Urothelium cell line (cell line): ENCODE measurements at places on chromosomes 7 and 10.
A peak's percentile ranks its signal among the peaks of the same experiment; 100 is the strongest.

DNA sequence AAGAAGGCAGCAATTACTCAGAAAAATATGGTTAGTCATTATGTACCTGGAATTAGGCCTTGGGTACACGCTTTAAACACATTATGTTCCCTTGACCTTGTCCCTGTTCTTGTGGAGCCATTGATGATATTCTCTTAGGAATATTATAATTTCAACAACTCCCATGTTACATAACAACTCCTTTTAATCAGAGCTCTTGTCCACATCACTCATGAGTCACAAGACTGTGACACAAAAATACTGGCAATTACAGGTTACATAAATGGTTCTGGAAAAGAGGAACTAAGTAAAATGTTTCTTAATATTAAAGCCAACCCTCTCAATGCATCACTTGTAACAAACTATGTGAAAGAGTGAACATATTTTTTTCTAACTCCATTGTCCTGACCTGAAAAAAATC, 143.8 kb upstream of the PCLO start:
- no peak for DNase-seq

DNA sequence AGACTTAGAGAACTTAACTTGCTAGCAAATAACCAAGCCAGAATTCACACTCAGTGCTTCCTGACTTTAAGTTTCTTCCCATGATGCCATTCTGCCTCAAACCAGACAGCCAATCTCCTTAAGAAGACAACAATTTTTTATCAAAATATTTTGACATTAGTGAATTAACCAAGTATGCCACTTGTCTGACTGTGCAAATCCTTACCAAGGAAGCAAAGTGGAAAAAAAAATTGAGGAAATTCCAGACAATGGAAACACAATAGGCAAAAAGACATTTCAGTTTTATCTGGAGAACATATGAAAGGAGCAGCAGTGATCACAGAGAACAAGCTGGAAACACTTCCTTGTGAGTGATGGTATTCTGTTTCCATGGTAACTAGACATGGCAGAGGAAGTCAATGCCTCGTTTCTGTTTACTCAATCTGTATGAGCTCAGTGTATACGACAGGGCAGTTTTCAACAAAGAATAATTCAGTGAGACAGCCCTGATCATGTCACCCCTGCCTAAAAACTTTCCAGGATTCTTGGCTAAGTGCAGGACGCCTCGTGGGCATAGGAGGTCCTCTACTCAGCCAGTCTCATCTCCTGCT, 114.2 kb downstream of the DYNC1I1 start:
- DNase-seq: peak; percentile 49

DNA sequence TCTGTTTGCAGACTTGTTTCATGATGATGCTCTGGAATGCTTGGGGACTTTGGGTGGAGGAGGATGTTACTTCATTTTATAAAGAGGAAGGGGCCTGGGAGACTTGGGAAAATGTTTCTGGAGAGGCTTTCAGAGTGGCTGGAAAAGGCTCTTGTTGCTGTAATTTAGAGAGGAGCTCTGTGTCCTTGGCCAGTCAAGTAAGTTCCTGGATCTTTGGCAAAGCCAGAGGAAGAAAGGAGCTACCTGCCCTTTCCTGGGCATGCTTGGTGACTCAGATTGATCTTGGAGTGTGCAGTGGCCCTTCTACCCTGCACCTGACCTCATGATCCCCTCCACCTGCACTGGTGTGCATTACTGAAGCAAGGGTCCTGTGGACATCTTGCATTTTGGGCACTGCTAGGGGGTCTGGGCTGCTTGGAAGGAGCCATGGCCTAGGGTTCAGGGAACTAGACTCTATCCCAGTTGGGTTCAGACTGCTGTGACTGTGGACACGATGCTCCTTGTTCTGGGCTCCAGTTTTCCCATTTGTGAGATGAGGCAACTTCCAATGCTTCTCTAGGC, 56.1 kb downstream of the ADCYAP1R1 start:
- no peak for DNase-seq

- DNase-seq: no peak
Observed at GRCh38 chr7:139511315-139511714, 12.2 kb upstream of the CLEC2L start.

DNA sequence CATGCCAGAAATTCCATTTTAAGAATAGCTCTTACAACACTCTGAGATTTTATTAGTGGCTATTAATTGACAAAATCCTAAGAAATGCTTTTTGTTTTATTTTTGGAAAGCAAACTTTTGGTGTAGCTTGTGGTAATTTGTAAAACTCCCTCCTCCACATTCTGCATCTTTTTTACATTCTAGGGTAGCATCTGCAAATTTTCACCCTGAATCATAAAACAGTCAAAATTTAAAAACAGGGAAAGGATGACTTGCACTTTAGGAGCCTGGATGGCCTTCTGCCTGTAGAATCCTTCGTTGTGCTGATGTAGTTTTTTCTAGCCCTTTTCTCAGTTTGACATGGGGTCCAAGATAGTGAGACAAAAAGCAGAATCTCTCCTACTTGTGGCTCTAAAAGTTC, 316.1 kb downstream of the ADRA2A start:
- no peak for DNase-seq

GRCh38 chr10:130361351-130362105, 225.3 kb downstream of the GLRX3 start:
- DNase-seq: no peak

DNA sequence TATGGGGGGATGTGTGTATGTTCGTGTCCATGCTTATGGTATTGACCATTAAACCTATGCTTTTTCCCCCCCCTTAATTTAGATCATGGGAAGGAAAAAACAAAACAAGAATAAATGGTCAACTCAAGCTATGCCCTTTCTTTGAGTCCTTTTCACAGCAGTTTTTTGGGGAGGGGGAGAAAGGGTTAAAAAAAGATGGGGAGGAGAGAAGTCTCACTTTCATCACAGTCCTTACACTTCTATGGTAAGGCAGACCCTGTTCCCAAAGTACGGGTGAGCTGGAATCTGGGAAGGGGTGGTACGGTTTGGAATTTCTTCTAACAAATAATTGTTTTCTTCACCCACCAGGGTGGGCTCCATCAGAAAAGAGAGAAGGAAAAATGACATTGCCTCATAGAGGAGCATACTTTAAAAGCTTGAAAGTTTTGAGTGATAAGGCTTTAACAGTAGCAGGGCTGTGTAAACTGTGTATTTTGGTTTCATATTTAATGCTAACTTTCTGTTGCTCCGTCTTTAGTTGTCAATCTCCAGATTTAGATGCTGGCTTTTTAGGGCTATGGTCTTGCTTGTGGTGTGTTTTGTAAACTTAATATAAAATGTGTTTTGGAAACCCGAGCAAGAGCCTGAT, 180.1 kb downstream of the TCF7L2 start:
- no peak for DNase-seq

GRCh38 chr10:21130683-21131442, 233.8 kb upstream of the NEBL start:
- DNase-seq: no peak

GRCh38 chr7:150992051-150992640, 1.3 kb downstream of the NOS3 start:
- no peak for DNase-seq

- DNase-seq: no peak
Observed at GRCh38 chr7:229184-229964, 37.0 kb downstream of the FAM20C start.

GRCh38 chr7:102410918-102411317, 14.8 kb downstream of the PRKRIP1 start:
- DNase-seq: no peak

DNA sequence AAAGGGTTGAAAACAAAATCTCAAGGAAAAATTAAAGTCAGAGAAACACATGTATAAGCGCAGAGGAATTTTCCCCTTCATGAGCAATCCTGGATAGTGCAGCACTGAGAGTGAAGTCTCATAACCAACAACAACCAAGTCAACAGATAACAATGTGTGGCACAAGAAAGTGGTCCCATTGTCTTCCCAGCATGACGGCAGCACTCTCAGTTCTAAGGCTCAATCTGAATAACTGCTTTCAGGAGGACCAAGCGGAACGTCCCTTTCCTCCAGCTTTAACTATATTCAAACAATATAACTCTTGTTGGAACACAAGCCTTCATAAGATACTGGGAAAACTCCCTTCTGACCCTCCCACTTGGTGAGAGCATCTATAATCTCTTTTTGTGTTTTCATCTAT, 137.9 kb downstream of the RAPGEF5 start:
- DNase-seq: no peak

GRCh38 chr10:133154996-133155778, 4.8 kb upstream of the KNDC1 start:
- DNase-seq: no peak

- no peak for DNase-seq
Observed at GRCh38 chr10:56298941-56299340, 62.1 kb downstream of the ZWINT start.

DNA sequence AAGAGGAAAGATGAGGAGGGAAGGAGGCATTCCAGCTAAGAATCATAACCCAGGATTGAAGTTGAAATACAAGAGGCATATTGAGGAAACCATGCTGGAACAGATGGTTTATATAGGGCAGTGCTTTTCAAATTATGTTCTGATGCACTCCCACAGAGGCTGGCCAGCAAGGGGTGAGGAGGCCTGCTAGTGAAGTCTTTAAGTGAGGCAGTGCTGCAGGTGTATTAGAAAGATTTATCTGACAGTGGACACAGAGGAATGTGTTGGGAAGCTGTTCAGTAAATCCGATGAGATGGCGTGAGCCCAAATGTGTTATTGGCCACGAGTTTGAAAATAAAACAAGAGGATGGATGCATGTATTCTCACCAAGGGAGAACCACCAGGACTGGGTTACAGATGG, 28.6 kb downstream of the REEP3 start:
- DNase-seq: no peak

DNA sequence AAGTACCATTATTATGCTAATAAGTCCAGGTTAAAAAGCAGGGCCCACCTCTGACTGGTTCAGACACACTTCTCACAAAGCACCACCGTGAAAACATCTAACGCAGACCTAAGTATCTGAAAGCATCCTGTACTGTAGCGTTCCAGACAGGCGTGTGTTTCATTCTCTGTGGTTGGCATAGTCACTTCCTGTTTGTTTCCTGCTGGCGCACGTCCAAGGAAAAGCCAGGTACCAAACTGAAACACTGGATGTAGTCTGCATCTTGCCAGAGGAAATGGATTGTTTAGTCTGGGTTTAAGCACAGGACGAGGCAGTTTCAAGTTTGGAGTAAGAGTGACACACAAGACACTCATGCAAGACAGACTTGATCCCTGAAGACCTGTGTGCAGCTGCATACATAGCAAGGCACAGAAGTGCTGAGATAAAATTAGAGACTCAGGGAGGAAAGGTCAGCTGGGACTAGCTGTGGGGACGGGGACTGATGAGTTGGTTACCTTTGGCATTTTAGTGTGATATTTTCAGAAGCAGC, 23.3 kb downstream of the BPGM start:
- DNase-seq: peak; percentile 68

GRCh38 chr7:68364886-68365625, 1233.2 kb upstream of the AUTS2 start:
- no peak for DNase-seq

DNA sequence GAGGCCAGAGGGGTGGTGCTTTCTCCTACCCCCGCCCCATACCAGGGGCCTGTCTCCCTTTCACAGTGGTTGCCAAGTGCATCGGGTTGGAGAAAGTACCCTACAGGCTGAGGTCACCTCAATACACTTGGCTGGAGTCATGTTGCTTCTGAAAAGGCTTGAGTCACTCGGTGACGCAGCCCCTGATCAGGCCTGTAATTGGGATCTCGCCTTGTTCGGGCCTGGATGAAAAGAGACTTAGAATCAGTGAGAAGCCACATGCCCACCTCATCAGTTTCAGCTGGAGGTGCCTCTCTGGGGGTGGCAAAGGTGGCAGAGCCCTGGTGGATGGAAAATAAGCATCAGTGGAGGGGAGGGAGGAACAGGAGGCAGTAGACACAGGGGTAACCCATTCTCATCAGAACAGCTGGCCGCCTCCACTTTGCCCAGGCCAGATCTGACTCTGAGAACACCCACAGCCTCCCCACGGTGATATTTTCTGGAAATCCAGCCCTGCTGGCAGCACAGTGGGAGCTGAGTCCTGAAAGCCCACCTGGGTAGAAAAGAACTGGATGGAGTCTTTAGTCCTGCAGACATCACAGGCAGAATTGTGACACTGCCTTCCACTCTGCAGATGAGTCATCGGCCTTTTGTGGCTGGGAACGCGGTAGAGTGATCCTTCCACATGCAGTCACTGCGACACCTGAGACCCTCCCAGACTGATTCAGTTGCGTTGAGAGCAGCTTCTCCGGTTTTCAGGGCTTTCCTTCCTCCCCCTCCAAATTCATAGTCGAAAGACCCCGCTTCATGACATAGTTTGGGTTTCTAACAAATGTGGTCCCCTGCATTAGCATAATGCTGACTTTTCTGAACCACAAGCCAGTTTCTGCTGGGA, 108.0 kb downstream of the GRK5 start:
- peak; percentile 84 for DNase-seq

DNA sequence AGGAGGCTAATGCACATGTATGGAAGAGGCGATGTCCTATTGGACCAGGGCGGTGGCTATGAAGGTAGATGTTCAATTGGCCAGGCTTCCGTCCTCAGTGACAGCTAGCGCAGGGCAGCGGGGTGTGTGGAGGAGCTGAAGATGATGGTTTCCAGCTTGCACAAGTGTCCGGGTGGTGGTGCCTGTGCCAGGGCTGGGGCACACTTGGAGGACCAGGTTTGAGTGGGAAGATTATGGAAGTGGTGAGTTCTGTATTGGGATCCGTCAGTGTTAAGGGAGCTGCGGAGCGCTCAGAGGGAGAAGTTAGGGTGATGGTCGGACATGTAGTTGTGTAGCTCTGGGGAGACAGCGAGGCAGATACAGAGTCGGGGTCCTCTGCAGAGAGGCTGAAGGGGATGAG, 8.5 kb upstream of the TBL2 start:
- DNase-seq: no peak

- no peak for DNase-seq
Observed at GRCh38 chr7:157849341-157849596, 512.5 kb downstream of the DNAJB6 start.

- no peak for DNase-seq
Observed at GRCh38 chr10:116780691-116781205, 38.4 kb upstream of the HSPA12A start.

- DNase-seq: peak; percentile 57
Observed at GRCh38 chr7:101315336-101315735, 6.3 kb downstream of the IFT22 start.

DNA sequence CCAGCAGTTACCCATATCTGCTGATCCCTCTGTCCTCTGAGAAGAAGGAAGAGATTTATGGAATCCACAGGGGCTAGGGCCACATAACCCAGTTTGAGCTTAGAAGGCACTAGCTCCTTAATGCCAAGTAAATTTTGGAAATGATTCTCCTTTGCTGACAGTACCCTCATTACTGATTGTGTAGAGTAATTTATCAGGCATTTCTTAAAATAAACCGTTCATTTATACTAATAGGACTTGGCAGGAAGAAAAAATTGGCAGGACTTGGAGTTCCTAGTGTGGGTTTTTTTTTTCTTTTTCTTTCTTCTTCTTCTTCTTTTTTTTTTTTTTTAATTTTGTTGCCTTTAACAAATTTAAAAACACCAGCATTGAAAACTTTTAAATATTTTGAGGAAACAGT, 645.7 kb downstream of the SUGCT start:
- DNase-seq: no peak
